ENCODE measurements at places on chromosomes 4 and X.

GRCh38 chrX:45907786-45908185 is 637.4 kb downstream of the ZNF674 start:
- DNase-seq, result no peak

- no peak for DNase-seq
Measured at GRCh38 chr4:45985038-45985437, 138.8 kb downstream of the GABRG1 start.

GRCh38 chr4:142614621-142615323 is 231.3 kb downstream of the INPP4B start:
- DNase-seq, result no peak

- DNase-seq, result no peak
Measured at GRCh38 chr4:92334716-92335350, 31.1 kb downstream of the GRID2 start.

DNA sequence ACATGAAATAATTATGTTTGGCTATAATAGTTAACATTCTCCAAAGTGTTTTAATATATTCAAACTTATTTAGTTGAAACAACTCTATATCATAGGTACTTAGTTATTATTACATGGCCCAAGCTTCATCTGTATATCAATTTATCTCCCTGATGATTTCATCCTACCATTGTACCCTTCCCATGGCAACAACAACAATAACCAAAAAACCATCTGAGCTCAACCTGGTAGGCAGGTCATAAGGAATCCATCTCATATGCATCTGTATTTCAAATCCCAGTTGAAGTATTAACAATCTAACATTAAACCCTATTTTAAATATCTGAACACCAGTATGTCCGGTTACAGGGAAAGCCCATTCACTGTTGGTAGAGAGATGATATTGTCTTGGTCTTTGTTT is 33.1 kb upstream of the SLC7A11 start:
- DNase-seq, result no peak

DNA sequence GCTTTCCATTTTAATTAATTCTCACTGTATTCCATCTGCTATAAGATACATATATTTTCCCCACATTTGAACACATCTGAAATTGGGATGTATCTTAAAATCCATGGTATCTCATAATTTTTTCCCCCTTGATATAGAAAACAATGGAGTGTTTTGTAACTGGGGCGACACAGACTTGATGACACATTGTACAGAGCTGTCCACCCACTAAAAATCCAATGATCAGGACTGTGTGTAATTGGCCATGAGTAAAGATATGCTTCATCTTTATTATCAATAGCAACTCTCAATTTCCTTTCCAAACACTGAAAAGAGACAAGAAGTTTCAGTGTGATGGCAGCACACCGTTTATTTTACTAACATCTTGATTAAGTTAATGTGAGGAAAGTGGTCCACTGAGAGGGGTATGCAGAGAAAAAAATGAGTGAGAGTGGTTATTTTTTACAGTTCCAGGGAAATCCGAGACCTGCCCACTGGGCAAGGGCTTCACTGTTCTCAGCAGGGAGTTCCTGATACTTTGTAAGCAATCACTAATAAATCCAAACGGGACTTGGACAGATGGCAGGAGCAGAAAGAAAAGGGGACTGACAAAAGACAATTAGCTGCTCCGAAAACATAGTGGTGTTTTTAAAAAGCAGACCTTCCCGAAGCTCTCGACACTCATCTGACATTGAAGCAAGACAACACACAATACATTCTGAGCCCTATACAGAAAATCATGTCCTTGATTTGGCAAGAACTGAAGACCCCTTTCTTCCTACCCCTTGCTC is 149.4 kb downstream of the TSPAN5 start:
- no peak for DNase-seq

GRCh38 chrX:85052205-85052604 is 48.5 kb downstream of the APOOL start:
- no peak for DNase-seq

Measured in nucleus accumbens (tissue), 56 donors.